ENCODE measurements at places on chromosomes 12 and 14.

DNA sequence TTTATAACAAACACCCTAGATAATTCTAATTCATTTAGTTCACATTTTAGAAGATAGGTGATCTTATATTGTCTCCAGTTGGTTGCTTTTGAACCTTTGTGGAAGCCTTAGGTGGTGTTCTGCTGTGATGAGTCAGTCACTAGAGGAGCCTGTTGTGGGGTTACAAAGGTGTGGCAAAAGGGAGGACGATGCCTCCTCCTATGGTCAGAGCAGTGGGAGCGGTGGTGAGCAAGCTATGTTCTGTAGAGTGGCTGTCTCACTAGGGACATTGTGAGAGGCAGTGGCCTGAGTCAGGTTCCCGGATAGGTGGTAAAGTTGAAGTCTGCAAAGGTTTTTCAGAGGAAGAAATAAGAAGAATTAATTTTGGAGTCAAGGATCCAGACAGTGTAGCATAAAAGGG is 71.6 kb upstream of the USP44 start:
- DNase-seq: no peak

GRCh38 chr12:92162079-92162478 is 16.4 kb upstream of the BTG1 start:
- no peak for DNase-seq

DNA sequence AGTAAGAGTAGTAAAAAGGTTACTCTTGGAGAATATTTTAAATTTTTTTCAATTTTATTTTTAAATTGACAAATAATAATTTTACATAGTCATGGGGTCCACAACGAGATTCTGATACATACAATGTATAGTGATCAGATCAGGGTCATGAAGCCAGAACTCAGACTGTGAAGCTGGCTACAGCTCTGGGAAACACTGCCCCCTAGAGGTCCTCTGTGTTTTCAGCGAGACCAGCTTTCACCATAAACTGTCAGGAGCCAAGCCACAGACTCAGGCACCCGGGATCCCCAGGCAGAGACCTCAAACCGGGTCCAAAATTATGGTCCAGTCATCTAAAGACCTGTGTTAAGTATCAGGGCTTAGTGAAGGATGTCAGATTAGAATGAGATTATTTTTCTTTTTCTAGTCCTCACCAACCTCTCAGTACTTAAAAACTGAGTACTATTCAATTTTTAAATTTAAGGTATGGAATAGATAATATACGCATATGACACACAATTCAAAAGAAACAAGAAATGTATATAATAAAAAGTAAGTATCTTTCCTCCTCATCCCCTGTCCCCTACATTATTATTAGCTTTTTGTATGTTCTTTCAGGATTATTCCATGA is 397.1 kb downstream of the MDGA2 start:
- peak; percentile 53 for DNase-seq

GRCh38 chr14:71610797-71611196 is 321.4 kb upstream of the RGS6 start:
- no peak for DNase-seq

- DNase-seq: no peak
Measured at GRCh38 chr12:53677016-53677799, 1.3 kb upstream of the ATP5MC2 start.

DNA sequence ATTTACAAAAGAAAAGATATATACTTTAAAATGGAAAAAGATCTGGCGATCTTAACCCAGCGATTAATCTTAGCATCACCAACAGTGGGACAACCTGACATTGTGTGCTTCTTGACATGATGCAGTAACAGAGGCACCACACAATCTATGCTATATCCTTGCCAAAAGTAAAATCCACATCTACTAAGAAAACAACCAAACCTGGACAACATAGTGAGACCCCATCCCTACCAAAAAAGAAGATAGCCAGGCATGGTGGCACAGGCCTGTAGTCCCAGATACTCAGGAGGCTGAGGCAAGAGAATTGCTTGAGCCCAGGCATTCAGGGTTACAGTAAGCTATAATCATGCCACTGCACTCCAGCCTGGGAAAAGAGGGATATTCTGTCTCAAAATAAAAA is 50.5 kb downstream of the SINHCAF start:
- no peak for DNase-seq

- no peak for DNase-seq
Measured at GRCh38 chr12:112841240-112841639, 49.7 kb downstream of the RPH3A start.

GRCh38 chr12:3035171-3035570 is 42.0 kb upstream of the TSPAN9 start:
- DNase-seq: no peak

DNA sequence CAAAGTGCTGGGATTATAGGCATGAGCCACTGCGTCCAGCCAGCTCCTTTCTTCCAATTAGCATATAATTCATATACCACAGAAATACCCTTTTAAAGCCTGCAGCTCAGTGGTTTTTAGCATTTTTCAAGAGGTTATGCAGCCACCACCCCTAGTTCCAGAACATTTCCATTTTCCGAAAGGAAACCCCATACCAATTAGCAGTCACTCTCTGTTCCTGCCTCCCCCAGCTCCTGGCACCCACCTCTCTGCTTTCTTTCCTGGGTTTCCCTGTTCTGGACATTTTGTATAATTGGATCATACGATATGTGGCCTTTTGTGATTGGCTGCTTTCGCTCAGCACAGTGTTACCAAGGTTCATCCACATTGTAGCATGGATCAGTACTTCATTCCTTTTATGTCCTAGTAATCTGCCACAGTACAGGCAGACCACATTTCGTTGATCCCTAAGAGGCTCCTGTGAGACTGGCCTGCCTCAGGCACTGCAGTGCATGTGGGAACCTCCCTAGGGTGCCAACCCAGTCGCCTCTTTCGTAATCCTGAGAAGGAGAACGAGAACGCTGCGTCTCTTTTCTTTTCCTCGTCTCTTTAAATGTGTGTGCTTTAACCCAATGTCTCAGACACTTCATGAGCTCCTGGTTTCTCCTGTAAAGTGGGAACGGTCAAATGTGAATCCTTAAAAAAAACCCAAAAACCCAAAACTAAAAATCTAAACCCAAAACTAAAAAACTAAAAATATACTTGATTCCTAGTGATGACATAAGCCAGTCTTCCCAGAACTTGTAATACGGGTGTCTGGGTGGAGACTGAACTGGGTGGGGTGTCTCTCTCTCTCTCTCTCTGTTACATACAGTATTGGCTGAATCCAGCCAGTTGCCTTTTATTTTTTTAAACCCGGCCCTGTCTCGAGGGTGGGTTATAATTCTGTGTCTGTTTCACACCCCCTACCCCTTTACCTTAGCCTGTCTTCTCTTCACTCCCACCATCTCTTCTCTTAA is 14.7 kb downstream of the AACS start:
- DNase-seq: no peak

- DNase-seq: no peak
Measured at GRCh38 chr12:130953771-130954543, at the start of gene ADGRD1. Gene ADGRD1, plus strand, starts transcription at chr12:130953907. Its CDS starts 559 bp downstream, at chr12:130954466.

- DNase-seq: no peak
Measured at GRCh38 chr12:13144266-13144828, 40.9 kb upstream of the GSG1 start.

DNA sequence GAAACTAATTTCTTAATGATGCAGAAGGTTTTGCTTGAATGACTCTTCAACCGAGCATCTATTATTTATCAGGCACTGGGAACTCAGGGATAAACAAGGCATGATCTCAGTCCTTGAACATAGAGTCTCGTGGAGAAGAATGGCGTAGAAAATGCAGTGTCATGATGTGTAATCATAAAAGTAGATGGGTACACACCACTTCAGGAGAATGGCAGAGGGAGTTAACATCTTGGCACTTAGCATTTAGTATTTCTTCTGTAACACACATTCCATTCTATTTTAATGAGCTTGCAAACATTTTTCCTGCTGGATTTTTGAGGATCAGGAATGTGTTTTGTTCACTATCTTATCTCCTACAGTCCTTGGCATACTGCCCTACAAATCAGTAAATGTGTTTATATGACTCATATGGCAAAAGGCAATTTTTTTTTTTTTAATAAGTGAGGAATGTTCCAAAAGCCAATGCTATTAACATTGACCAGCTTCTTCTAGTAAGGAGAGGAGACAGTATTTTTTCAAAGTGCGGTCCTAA is 3.8 kb downstream of the TXNRD1 start:
- no peak for DNase-seq

GRCh38 chr12:119786539-119786938 is 90.6 kb downstream of the CIT start:
- no peak for DNase-seq

- peak; percentile 11 for DNase-seq
Measured at GRCh38 chr12:54394281-54394719, 9.8 kb upstream of the ZNF385A start.

DNA sequence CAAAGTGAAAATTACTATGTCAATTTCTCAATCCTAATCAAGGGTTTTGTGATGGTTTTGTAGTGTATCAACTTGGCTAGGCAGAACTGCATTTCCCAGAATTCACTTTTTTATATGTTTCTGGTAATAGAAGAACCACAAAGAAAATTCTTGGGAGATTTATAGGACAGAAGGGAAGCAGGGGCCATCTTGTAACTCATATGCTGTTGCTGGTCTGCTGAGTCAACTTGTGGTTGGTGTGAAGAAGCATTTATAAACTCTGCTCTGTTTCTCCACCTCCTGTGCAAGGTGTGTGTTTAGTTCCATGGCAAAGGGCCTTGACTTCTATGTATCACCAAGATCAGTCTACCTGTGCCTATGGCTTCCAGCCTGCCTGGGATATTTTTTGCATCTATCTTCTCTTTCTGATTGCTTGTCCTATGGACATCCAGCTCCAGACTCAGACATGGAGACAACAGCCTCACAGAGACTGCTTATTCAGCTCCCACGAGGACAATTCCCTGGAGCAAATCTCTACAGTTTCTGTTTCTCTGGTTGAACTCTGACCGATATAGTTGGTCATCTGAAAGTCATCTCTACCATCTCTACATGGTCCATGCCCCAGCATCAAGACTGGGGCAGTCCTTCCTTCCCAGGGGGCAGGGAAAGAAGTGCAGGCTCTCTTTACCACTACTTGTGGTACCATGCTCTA is 364.3 kb upstream of the DDHD1 start:
- no peak for DNase-seq

DNA sequence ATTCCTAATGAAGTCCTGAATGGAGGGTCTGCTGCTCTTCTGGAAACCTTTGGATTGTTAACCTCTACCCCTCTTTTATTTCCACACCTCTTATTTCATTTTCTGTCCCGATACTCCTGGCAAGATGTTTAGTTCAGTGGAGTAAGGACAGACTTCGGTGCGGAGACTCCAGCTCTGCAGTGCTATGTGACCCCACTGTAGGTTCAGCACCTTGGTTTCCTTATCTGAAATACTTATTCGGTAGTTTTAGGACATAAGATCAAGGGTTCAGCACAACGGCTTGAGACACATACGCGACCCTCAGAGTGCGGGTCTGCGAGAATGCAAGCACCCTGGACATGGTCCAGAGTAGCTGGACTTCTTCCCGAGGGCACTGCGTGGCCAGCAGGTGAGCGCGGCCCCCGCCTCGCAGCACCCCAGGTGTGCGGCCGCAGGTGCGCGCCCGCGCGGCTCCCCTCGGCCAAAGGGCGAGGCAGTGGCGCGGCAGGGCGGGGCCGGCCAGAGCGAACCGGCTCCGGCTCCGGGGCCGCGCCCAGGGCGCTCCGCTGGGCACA is 465 bp upstream of the FGD4 start:
- peak; percentile 57 for DNase-seq

- no peak for DNase-seq
Measured at GRCh38 chr14:96501217-96501739, 904 bp upstream of the PAPOLA start.

DNA sequence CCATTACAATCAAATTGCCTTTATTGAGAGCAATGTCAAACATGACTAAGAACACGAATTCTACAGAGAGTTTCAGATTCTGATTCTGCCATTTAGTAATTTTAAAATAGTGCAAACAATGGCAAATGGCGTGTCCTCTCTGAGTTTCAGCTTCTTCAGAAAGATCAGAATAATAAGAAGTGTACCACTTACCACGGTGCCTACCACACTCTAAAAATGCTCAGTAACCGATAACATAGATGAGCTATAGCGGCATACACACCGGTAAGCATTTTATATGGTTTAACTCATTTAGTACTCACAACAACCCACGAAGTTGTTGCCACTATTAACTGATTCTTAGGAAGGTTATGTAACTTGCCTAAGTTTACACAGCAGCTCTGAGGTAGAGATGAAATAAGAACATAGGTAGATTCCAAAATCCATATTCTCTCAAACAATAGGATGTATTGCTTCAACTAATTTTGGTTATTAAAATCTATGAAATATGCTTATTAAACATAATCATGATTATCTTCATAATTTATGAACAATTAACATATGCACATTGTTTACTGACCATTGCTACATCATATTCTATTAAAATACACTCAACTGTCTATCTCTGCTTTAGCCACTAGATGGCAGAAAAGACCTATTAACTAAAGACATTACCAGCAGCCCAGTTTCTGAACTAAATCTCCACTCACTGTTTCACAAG is 38.3 kb downstream of the SLC6A15 start:
- peak; percentile 29 for DNase-seq

DNA sequence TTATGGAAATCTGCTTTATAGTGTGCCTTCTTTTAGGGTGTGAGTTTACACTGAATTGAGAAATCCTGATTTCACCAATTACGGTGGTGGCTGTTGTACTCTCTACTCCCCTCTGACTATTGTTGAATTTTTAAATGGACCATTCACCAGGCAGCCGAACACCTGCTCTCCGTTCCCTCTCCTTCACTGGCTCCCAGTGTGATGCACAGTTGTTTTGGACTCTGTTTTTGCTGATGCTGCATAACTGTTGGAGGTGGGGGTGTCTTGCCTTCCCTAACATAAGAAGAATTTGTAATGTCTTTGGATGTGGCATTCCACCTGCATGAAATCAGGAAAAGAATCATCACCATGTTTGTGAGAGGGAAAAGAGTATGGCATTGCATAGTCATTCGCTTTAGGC is 341.2 kb downstream of the SNAPC1 start:
- DNase-seq: no peak

DNA sequence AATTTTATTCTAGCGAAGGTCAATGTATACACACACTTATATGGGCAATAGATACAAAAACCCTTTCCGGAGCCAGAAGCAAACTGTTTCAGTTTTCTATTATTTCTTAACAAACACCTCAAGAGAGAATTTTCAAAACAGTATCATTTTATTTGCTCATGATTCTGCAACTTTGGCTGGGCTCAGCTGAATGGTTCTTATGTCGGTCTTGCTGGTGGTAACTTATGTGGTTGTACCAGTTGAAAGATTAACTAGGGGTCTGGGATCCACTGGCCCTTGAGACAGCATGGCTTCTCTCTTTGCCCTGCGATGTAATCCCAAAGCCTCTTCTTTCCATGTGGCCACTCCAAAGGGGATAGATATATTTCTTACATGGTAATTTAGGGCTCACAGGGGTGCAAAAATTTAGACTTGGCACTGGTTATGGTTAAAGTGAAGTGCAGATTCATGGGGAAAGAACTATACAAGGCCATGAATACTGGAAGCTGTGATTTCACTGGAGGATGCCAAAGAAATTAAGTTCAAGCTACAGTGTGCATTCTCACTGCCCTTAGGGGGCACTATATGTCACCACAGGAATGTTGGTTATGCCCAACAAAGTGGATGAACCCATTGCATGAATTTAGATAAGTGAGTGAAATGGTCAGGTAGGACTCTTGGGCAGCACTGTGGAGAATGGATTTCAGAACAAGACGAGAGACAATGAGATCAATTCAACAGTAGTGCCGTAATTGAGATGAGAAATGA is 94.3 kb upstream of the NAV3 start:
- DNase-seq: no peak

Measured in NCI-H526 treated with DMSO at 0.1 percent for 48 hours (cell line).